ENCODE measurements at places on chromosomes 2 and 18.

GRCh38 chr2:10668402-10669012, 21.3 kb downstream of the NOL10 start:
- DNase-seq, result no peak

DNA sequence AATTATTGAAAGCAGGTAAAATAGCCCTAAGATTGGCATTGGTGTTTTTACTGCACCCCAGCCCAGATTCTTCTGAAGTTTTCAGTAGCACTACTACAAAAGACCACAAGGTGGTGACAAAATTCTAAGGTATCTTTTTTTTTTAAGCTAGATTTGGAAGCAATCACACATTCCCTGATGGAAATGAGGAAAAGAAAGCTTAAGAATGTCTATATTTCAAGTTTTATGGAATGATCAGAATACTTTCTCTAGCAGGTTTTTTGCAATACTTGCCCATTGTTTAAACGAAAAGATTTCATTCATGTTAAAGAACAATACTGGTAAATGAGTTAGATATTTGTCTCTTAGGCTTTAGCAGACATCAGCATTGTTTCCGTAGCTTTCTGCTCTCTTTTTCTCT, 32.1 kb upstream of the ZNF638 start:
- DNase-seq, result no peak

GRCh38 chr2:160700021-160700814, 206.6 kb upstream of the RBMS1 start:
- no peak for DNase-seq

DNA sequence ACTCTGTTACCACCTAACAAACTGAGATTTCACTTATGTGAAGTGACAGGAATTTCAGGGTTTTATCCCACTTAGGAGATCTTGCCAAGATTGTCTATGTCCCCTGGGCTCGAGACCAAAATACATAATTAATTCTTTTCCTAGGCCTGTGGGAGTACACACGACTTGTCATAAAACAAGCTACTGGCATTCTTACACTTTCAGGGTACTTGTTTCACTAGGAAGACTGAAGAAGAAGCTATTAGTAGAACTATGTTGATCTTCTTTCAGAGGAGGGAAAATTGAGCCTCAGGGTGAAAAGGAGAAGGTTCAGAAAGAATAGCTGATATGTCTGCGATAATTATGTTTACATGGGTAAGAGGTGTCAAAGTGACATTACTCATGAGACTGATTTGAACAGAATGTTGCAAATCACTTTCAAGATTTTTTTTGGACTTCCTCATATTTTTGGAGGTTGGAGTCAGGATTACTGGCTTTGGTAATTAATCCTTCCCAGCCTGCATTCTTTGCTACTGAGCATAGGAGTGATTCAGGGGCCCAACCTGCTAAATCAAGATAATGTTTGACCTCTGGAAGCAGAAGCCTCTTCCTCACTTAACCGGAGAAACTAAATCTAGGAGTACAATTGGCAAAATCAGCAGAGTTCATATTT, 240.0 kb upstream of the NT5C1B start:
- DNase-seq, result no peak

DNA sequence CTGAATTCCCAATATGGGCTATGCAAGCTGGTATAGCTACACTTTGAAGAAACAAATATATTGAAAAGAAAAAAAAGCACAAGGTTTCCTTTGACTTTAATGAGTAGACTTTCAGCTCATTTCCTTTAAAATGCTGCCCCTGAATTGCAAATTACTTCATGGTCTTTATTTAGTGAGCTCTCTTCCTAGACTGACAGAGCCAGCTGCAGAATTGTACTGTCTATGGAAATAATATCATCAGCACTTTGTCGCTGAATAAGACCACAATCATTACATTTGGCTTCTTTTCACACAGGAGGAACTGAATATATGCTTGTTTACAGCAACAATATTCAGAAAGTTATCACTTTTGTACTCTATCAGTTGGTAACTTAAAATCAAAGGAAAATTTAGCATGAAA, 41.7 kb downstream of the ARL5A start:
- DNase-seq, result no peak

All from occipital lobe (tissue), 3 donors.